ENCODE measurements at places on chromosomes 13 and 19.

GRCh38 chr13:75312884-75313520, 169.0 kb downstream of the TBC1D4 start:
- peak; percentile 12 for DNase-seq

DNA sequence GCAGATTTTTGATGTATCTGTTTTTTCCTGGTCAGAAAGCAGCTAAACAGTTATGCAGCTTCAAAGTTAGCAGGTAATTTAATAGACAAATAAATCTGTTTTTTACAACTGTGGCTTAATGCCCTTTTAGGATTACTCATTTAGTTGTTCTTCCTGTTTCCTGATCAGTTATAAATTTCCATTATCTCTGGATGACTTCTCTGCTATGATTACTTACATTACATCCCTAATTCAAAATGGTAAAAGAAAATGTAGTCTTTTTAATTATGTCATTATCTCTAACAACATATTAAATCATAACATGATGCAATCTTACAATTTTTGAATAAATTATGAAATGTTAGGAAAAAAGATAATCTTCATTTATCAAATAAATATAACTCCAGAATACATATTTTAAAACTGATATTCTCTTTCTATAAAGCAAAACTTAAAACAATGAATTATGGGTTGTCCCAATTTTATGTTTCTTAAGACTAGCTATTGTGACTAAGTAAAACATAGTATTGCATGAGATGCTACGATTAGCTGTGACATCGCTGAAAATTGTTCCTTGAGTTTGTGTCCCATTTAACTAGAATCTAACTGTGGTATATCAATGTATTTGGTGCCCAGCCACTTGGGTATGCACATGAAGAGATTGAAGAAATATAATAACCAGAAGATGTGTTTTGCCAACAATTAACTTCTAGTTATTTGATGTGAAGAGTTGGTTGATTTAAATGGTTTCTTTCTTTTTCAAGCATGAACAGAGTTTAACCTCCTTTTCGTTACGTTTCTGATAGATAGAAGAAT, 605.3 kb upstream of the SPRY2 start:
- DNase-seq, result no peak

DNA sequence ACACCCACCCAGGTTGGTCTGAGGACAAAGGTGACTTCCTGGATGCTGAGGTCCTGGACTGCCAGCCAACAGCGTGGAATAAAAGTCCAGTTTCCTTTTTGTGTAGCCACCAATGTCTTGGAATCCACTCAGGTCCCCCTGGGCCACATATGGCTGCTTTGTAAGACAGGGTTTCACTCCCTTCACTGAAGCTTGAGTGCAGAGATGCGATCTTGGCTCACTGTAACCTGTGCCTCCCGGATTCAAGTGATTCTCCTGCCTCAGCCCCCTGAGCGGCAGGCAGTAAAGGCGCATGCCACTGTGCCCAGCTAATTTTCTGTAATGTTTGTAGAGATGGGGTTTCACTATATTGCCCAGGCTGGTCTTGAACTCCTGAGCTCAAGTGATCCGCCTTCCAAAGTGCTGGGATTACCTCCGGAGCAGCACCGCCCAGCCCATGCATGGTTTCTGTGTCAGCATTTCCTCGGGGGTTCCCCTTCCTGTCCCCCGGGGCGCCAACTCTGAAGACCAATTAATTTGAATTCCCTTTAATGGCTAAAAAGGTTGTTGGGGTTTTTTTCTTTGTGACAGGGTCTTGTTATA, 17.5 kb downstream of the KANK2 start:
- no peak for DNase-seq

DNA sequence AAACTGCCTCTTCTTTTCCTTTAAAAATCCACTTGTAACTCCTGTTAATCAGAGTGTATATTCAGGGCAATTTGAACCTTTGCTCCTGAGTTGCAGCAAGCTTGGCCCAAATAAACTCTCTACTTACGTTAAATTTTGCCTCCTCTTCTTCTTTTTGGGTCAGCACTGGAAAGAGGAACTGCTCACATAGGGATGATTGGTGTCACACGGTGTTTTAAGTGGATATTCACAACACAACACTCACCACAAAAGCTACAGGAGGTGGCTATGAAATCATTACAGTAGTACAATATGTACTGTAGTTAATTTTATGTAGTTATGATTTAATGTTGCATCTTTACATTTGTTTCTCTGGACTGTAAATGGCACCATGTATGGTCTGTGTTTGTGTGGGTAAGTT, 96.8 kb upstream of the DOCK9 start:
- DNase-seq, result no peak

- DNase-seq, result no peak
Measured at GRCh38 chr19:5231857-5232678, 108.5 kb downstream of the PTPRS start.

- DNase-seq, result peak; percentile 93
Measured at GRCh38 chr13:31945202-31945961, 86.2 kb upstream of the FRY start.

- no peak for DNase-seq
Measured at GRCh38 chr13:33263484-33263883, 22.1 kb downstream of the STARD13 start.

DNA sequence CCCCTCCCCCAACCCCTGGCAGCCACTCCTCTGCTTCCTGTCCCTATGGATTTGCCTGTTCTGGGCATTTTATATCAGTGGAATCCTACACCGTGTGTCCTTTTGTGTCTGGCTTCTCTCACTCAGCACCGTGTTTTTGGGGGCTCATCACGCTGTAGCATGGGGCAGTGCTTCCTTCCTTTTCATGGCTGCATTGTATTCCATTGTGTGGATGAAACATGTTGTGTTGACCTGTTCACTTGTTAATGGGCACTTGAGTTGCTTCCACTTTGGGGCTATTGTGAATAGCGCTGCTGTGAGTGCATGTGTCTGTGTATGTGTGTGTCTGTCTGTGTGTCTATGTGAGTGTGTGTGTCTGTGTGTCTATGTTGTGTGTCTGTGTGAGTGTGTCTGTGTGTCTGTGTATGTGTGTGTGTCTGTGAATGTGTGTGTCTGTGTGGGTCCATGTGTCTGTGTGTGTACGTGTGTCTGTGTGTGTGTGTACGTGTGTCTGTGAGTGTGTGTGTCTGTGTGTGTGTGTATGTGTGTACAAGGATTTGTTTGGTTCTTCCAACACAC, 57.2 kb downstream of the AP1M1 start:
- no peak for DNase-seq

DNA sequence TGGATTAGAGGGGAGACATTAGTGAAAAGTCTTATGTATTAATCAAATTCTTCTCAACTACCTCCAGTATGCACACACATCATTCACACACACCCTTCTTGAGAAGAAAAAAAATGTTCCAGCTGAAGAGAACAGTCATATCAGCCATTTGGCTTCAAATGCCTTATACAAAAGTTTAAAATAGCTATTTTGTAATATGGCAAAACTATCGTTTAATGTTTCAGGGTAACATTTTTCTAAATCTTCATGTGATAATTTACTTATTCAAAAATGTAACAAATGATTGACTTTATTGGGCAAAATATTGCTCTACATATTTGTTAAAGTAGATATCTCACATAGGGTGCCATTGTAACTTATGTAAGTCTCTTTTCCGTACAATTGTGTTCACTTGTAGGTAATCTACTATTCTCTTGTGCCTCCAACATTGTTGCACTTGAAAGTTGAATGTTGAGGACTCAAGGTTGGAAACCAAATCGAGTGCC, 13.6 kb downstream of the ZIC2 start:
- DNase-seq, result peak; percentile 30

DNA sequence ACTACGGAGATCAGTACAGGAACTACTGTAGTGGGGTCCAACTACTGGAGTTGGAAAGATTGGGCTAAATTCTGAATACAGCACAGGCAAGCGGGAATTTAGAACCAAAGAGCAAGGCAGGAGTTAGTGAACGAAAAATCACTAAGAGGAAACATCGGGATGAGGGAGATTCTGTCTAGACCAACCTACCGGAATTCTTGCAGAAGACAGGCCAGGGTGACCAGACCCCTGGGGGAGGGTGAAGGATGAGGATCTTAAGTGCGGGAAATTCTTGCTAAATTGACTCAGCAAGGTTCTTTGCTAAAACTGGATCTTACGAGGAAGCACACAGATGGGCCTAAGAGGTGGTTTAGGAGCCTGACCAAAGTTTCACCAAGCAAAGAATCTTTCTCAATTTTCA, 13.2 kb upstream of the PSPC1 start:
- DNase-seq, result no peak

DNA sequence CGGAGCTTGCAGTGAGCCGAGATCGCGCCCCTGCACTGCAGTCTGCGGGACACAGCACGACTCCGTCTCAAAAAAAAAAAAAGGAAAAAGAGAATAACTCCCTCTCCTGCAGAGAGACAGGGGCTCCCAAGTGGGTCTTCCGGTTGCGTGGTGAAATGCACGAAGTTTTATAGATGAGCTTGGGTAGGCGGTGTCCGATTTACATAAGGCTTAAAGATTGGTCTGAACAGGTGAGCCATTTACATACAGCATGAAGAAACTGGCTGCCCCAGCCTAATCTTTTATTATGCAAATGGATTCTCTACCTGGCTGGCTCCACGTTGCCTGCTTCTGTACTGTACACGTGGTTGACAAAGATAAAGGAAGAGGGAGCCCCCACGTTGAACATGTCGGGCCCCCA, 19.5 kb downstream of the ADGRE2 start:
- DNase-seq, result peak; percentile 94

GRCh38 chr19:5345895-5346386, 5.3 kb upstream of the PTPRS start:
- DNase-seq, result no peak

DNA sequence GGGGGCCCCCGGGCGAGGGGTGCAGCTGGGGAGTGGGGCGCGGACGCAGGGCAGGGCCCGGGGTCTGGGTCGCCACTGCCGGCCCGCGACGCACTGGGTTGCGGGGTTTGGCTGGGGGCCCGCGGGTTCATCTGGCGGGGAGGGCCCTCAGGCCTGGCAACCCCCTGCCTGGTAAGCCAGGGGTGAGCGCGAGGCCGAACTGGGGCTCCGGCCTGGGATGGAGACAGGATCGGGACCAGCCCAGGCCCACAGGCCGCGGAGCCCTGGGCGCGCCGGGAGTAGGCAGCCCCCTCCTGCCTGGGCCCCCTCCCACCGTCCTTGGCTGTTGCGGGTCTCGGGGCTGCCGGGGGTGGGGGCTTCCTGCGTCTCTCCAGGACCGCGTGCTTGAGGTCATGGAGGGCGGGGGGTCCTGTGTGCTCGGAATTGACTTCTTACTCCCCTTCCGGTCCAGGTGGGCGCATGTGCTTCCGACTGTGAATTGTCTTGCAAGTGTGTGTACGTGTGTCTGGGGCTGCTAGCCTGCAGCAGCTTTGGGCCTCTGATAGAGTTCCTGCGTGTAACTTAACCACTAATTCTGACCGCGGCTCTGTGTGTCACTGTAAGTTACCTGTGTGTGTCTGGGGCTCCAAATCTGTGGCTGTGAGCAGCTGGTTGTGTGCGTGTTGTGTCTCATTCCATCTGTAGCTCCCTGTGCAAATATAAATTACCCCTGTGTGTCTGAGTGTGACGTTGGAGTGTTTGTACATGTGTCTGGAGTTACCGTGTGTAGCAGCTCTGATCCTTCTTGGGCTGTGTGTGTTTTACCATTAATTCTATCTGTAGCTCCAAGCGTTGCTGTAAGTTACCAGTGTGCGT, 751 bp downstream of the GRAMD1A start:
- DNase-seq, result peak; percentile 74

GRCh38 chr13:60009300-60010253, 154.2 kb downstream of the DIAPH3 start:
- DNase-seq, result peak; percentile 70

- DNase-seq, result no peak
Measured at GRCh38 chr13:111790621-111791020, 276.3 kb upstream of the SOX1 start.

Data from NCI-H146 (cell line).